AG04450 (cell line): ENCODE measurements at places on chromosomes 3 and 15.

GRCh38 chr15:77549576-77550288, 83.0 kb downstream of the LINGO1 start:
- DNase-seq: no peak

- no peak for DNase-seq
Observed at GRCh38 chr3:32076566-32076965, 29.9 kb upstream of the GPD1L start.

DNA sequence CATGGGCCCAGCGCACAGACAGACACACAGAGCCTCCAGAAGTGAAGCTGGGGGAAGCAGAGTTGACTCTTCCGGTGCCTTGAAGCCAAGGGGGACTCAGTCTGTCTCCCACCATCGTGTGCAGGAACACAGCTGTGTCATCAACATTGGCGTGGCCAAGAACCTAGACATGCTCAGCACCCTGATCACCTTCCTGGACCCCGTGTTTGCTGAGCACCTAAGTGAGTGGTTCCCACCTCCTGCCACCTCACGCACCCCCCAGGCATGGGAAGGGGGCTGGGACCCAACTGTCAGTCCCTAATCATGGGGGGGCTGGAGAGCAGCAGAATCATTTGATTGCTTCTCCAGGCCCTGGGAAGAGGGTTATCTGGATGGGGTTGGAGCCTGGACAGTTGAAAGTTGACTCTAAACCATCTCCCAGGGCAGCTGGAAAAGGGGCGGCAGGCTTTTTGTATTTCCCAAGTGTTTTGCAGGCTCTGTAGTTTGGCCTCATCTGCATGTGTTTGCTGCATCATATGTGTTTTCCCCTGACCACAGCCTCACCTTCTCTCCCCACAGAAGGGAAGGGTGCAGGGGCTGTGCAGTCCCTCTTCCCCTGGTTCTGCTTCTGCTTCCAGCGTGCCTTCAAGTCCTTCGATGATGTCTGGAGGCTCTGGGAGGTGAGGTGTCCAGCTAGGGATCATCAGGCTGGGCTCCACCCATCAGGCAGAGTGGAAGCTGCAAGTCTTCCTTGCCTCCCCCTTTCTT, 12.8 kb downstream of the TBC1D21 start:
- DNase-seq: no peak

- no peak for DNase-seq
Observed at GRCh38 chr15:46960581-46960980, 756.7 kb upstream of the SEMA6D start.

- no peak for DNase-seq
Observed at GRCh38 chr15:57746786-57747185, 40.3 kb downstream of the POLR2M start.

GRCh38 chr3:148750296-148750695, 52.6 kb downstream of the AGTR1 start:
- no peak for DNase-seq

GRCh38 chr3:179932674-179933073, 104.1 kb downstream of the PEX5L start:
- DNase-seq: no peak

DNA sequence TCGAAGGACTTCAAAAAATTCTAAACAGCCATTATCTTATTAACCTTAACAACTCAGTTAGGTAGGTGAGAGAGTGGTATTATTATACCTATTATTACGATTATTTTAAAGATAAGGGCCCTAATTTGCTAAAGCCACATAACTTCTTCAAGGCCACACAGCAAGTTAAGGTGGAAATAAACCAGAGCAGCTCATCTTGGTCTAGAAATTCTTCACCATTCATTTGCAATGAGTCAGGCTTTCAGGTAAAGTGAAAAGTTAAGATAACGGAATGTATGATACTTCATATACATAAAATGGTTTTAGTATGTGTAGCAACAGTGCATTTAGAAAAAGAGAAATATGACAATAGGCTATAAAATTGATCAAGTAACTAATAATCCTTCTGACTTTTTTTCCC, 920.2 kb downstream of the ROBO1 start:
- DNase-seq: no peak

- DNase-seq: no peak
Observed at GRCh38 chr3:69488026-69488425, 102.1 kb upstream of the FRMD4B start.

DNA sequence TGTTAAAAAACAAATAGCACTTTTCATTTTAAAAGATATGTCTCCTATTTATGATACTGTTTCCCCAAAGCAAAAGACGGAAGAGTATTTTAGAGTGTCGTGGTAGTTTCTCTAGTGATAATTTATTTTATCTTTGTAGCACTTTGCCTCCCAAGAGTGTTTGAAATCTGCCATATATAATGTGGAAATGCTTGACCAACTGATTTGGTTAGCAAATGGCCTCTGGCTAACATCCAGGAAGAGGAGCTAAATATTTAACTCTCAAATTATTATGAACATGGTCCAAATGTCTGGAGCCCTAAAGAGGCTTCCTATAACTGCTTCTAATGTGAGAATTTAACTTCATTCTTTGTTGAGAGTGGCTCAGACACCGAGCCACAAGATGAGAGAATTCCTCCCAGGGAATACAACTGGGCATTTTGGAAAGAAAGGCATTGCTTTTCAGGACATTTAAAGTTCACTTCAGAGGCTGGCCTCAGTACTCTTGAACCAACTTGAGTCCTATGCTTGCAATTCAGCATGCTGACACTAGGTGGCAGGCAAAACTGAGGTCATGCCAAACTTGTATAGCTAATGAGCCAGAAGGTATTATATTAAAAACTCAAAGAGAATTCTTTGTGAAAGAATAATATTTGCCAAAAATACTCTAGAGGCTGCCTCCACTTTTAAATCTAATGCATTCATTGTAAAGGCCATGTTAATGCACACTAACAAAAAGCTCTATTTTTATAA, 104.5 kb downstream of the RARB start:
- DNase-seq: no peak

DNA sequence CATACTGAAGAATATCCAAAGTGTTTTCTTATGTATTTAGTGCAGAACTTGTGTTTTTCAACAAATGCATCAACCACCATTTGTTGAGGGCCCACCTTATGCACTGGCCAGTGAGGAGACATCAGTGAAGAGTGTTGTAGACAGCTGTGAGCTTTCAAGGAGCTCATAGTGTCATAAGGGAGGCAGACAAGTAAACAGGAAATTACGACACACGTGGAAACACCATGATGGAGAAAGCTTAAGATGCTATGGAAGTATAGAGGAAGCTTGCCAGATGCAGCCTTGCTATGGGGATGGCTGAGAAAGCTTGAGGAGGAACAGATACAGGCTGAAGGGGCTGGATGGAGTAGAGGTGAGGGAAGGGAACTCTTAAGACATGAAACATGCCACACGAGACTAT, 50.8 kb upstream of the PSMD6 start:
- DNase-seq: peak; percentile 38

DNA sequence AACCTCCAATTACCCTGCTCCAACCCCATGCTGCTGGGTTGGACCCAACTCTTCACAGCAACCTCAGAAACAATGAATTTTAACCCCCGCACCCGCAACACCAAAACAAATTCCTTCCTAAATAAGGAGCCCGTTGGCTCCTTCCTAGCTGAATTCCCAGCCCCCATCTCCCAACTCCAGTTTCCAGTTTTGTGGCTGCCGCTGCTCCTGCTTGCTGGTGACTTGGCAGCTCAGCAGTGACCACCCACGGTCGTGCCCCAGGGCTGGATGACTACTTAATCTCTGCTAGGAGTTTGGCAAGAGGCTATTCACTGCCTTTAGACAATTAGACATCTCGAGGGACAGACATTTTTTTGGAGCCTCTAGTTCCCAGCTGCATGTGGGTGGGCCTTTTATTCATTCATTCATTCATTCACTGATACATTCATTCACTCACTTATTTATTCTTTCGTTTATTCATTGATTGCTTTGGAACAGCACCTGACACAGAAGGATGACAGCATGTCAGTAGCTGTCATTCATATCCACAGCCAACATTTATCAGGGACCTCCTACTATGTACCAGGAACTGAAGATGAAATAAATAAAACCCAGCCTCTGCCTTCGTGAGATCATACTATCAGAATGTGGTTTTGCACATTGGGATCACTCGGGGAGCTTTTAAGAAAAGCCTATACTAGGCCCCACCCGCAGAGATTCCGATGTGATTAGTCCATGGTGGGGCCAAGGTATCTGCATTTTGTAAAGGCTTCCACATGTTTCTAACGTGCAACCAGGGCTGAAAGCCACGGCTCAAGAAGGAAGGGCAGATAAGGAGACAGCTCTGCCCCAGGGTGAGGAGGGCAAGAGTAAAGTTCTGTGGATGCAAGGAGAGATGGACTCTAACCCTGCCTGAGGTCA, 256.5 kb downstream of the SHQ1 start:
- peak; percentile 15 for DNase-seq

GRCh38 chr3:178083906-178084866, 452.1 kb upstream of the KCNMB2 start:
- no peak for DNase-seq

- DNase-seq: no peak
Observed at GRCh38 chr15:99503411-99503810, 62.4 kb upstream of the MEF2A start.

- DNase-seq: no peak
Observed at GRCh38 chr3:47799733-47800132, 3.2 kb upstream of the DHX30 start.

DNA sequence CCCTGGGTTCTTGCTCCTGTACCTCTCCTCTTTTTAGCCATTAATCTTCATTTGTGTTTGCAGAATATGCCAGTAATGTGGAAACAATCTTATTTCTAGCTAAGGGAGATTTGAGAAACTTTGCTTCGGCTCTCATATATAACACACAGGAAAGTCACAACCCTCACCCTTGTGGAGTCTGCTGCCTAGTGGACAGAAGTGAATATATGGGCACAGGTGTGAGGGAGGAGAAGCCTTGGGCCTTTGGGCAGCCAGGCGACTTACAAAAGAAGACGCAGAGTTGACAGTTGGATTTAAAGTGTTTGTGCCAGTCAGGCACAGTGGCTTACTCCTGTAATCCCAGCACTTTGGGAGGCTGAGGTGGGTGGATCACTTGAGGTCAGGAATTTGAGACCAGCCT, 181.8 kb upstream of the TBL1XR1 start:
- DNase-seq: no peak

- peak; percentile 8 for DNase-seq
Observed at GRCh38 chr15:51172193-51172592, 77.5 kb upstream of the TNFAIP8L3 start.

- DNase-seq: no peak
Observed at GRCh38 chr15:77287385-77287784, 132.5 kb downstream of the PEAK1 start.

DNA sequence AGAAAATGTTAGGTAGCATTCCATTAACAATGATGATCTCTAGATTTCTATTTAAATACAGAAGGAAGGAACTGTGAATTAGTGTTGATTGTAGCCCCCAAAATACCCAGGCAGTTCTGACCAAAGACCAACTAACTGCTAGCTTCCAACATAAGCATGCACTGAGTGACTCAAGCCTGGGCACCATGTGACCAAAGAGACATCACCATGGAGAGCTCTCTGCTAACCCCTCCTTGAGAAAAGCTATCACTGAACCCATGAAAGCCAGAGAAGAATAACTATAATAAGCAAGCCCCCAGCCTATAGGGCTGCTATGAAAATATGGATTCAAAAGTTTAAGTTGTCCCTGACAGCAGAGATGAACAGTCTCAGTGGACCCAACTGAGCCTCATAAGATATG, 310.2 kb downstream of the ULK4 start:
- DNase-seq: no peak

GRCh38 chr3:53581671-53582070, 87.3 kb downstream of the CACNA1D start:
- DNase-seq: no peak

- peak; percentile 76 for DNase-seq
Observed at GRCh38 chr15:100725121-100726069, 123.0 kb downstream of the ASB7 start.

GRCh38 chr3:170233530-170233929, 11.3 kb downstream of the PRKCI start:
- peak; percentile 68 for DNase-seq

GRCh38 chr3:170809975-170810357, 60.0 kb downstream of the RPL22L1 start:
- DNase-seq: no peak

DNA sequence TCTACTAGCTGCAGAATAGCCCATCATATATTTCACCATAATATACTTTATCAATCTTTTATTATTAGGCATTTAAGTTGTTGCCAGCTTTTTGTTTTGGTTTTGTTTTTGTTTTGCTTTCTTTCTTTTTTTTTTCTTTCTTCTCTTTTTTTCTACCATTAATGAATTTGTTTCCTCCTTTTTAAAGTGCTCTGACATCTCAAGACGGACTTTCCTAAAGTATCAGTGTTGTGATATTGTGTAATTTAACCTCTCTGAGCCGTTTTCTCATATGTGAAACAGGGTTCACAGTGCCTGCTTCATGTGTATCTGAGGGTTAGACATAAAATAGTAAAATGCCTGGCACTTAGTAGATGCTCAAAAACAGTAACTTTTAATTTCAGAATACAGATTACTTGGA, 109.5 kb upstream of the IL12A start:
- DNase-seq: no peak

- DNase-seq: peak; percentile 79
Observed at GRCh38 chr3:156787926-156788663, 38.1 kb upstream of the LEKR1 start.

GRCh38 chr3:78781351-78781750, 986.4 kb downstream of the ROBO1 start:
- no peak for DNase-seq

DNA sequence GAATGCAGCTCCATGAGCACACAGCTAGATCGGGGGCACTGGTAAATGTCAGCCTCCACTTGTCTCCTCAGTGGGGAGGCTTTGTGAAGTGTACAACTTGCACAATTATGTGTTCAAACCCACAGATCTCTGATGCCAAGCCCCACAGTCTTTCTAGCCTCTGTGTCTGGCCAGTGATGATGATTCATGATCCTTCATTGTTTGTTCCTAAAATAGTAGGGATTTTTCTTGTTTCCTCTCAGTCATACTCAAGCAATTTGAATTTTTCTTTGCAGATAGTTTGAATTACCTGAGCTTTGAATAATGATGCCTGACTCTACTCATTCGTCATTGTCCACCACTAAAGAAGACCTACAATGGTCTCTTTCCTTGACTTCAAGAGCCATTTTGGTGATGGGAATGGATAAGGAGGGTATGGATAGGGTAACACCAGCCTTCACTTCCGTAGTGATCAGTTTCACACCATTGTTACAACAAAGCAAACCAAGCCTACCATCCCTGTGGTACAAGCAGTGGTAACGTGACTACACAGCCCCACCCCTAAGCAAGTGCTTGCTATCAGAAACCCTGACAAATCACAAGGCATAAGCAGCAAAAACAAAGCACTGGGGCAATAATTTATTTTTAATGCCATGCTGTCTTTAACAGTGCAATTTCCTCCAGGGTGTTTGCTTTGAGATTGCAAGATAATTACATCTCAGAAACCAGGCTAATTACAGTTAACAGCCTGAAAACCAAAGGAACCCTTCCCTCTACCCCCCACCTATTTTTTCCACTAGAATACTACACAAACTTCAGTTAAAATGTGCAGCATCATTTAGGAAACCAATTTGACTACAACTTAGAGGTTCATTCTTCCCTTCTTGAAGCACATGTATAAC, 114.1 kb upstream of the PPP2R3A start:
- DNase-seq: no peak
